ENCODE measurements at places on chromosomes 13 and 19. TPM values are rescaled to one million over a fixed set of nuclear protein-coding genes. Genes with fewer than 3 reads are reported as not detected.

- DNase-seq, result peak; percentile 77
- H3K4me3 ChIP-seq, result peak overlapping the region; percentile 64
- peaks cover 20% of the 10 kb centered on the region for H3K36me3 ChIP-seq
- peak overlapping the region; percentile 54 for H3K27ac ChIP-seq
These were observed 33.6 kb downstream of the ZNF383 start for GRCh38 chr19:37251308-37252229.

DNA sequence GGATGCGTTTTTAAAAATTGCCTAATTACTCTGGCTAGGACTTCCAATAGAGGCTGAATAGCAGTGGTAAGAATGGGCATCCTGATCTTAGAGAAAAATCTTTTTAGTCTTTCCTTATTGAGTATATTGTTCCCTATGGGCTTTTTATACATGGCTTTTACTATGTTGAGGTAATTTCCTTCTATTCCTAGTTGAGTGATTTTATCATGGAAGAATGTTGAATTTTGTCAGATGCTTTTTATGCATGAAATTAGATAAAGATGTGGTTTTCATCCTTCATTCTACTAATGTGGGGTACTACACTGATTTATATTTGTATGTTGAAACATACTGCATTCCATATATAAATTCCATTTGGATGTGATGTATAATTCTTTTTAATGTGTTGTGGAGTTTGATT is 2673.8 kb downstream of the PCDH9 start:
- no peak overlapping the region for H3K4me3 ChIP-seq
- H3K27ac ChIP-seq, result no peak overlapping the region

DNA sequence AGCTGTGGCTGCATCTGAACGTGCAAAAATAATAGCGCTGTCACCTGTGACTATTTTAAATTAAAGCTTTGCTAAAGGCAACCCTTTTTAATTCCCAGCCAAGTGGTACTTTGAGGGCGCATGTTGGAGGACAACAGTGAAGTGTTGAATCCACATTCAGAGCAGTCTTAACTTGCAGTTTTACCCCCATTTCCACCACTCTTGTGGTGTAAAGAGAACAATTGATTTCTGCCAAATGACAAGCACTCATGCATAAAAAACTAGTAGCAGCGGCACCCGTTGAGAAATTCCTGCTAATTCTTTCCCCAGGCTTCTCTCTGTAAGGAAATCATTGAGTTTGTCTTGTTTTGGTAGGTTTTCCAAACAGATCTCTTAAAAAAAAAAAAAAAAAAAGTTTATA is 1033.3 kb downstream of the EFNB2 start:
- H3K4me3 ChIP-seq, result no peak overlapping the region
- no peak overlapping the region for H3K27ac ChIP-seq
- no peaks in the 10 kb centered on the region for H3K36me3 ChIP-seq
- DNase-seq, result no peak

ZNF700 gene
- 24.1 TPM for total RNA-seq

DNA sequence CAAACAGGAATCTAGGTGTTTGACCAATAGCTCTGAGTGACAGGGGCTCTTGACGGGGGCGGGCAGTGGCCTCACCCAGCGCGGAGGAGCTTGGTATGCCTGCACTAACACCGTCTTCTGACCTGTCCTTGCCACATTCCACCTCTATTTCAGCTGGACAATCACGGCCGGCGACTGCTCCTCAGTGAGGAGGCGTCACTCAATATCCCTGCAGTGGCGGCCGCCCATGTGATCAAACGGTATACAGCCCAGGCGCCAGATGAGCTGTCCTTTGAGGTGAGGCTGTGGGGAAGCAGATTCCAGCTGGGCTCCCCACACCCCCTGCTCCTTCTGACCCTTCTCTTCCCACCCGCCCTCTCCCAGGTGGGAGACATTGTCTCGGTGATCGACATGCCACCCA is 4.7 kb downstream of the ARHGAP33 start:
- peaks cover 15% of the 10 kb centered on the region for H3K4me1 ChIP-seq
- no peak overlapping the region for H3K27ac ChIP-seq
- no peaks in the 10 kb centered on the region for H3K27me3 ChIP-seq
- no peak overlapping the region for H3K4me3 ChIP-seq
- no peak for DNase-seq

- H3K27me3 ChIP-seq, result no peaks in the 10 kb centered on the region
- H3K36me3 ChIP-seq, result peaks cover 3% of the 10 kb centered on the region
- H3K27ac ChIP-seq, result no peak overlapping the region
- DNase-seq, result no peak
These were observed 25.9 kb upstream of the RNASEH2B start for GRCh38 chr13:50883728-50884127.

DNA sequence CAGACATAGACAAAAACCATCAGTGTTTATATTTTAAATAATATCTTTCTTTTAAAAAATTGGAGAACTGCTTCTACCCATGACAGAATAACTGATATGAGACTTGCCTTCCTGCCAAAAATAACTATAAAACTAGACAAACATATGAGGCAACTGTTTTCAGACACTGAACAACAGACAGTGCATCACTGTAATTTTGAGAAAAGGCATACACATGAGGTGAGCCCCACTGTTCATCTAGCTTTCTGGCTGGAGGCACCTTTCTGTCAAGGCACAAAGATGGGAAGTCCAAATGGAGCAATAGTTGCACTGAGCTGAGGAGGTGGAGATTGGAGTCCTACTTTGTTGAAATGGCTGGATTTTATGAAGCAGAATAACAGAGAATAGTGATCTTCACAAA is 71.9 kb upstream of the ZNF507 start:
- no peak for DNase-seq
- peaks cover 3% of the 10 kb centered on the region for H3K27me3 ChIP-seq
- H3K36me3 ChIP-seq, result no peaks in the 10 kb centered on the region
- H3K27ac ChIP-seq, result no peak overlapping the region

DNA sequence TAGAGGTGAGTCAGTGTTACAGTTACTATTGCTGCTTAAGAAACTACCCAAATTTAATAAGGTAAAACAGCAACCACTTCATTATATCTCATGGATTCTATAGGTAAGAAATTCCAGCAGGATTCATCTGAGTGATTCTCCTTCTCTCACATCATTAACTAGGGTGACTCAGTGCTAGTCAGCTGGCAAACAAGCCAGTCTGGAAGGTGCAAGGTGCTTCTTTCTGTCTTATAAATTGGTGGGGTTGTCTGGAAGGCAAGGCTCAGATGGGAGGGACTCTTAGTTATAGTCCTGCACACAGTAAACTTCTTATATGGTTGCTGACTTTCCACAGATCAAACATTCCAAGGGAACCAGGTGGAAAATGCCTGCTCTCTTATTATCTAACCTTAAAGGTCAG is 484.5 kb downstream of the GPC5 start:
- no peaks in the 10 kb centered on the region for H3K36me3 ChIP-seq
- H3K4me3 ChIP-seq, result no peak overlapping the region
- H3K27ac ChIP-seq, result no peak overlapping the region
- H3K27me3 ChIP-seq, result no peaks in the 10 kb centered on the region
- H3K4me1 ChIP-seq, result no peaks in the 10 kb centered on the region

DNA sequence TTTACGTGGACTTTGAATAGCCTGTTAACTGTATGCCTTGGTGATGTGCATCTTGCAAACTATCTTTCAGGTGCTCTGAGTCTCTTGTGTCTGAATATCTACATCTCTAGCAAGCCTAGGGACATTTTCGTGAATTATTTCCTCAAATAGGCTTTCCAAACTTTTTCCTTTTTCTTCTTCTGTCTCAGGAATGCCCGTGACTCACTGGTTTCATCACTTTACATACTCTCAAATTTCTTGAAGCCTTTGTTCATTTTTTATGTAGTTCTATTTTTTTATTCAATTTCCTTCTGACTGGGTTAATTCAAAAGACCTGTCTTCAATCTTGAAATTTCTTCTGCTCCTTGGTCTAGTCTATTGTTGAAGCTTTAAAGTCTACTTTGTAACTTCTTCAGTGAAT is 332.2 kb downstream of the OXGR1 start:
- H3K4me1 ChIP-seq, result no peaks in the 10 kb centered on the region
- H3K4me3 ChIP-seq, result no peak overlapping the region

PROZ gene
- total RNA-seq, result not detected

GRCh38 chr19:51644636-51645271 is 1.9 kb downstream of the SIGLEC14 start:
- H3K27me3 ChIP-seq, result peaks cover 34% of the 10 kb centered on the region
- no peak overlapping the region for H3K4me3 ChIP-seq
- no peaks in the 10 kb centered on the region for H3K36me3 ChIP-seq
- no peaks in the 10 kb centered on the region for H3K4me1 ChIP-seq
- no peak for DNase-seq

DNA sequence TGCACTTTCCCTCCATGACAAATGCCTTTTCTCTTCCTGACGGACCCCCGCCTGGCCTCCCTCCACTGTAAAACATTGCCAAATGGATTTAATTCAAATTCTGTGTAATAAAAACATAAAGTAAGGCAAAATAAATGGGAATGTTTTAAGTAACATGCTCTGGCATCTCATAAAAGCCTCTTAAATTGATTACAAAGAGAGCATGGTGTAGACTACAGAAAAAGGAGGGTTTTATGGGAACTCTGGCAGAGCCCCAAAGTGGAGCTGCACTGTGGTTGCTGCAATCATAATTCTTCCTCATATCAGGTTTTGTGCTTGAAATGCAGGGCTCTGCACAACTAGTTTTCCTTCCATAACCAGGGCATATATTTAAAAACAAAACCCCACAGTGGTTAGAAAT is 44.3 kb upstream of the SIAH3 start:
- H3K36me3 ChIP-seq, result no peaks in the 10 kb centered on the region
- no peak overlapping the region for H3K4me3 ChIP-seq
- H3K27me3 ChIP-seq, result peaks cover 26% of the 10 kb centered on the region

Measured in activated CD8-positive, alpha-beta memory T cell treated with anti-CD3 and anti-CD28 coated beads, Interleukin-2, amount 10 ng/mL, durations not matched to agents 7 days and 5 days (primary cell).